ENCODE measurements at places on chromosomes 16 and 17.

- no peak for DNase-seq
Measured at GRCh38 chr17:42779936-42780850, at the start of gene WNK4. Gene WNK4, plus strand, starts transcription at chr17:42780610. Its CDS starts 89 bp downstream, at chr17:42780699.

DNA sequence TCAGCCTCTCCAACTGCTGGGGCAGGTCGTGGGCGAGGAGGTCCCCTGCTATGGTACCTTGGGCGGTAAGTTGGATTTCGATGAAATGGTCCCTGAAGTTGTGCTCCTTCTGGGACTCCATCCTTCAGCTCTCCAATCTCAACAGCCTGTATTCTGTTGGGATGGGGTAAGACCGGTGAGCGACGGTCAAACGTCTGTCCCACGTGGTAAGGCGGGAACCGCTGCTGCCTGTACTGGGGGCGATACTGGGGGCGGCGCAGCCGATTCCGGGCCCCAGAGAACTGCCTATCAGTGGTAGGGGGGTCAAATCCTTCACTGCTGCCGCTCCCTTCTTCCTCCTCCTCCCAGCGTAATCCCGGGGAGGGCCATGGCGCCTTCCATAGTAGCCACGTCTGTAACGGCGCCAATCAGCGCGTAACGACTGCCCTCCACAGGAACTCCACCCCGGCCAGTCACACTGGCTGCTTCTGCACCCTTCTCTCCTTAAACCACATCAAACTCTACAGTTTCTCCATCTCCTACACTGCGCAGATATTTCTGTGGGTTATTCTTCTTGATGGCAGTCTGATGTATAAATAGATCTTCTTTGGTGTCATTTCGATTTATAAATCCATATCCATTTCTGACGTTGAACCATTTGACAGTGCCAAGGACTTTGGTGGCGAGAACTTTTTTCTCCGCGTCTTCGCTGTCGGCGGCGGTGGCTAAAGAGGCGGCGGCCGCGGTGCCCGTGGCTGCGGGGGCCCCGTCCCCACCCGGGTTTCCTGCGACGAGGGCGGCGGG, 41.1 kb downstream of the AHSP start:
- no peak for DNase-seq

- no peak for DNase-seq
Measured at GRCh38 chr17:4554441-4554996, 665 bp downstream of the MYBBP1A start.

- DNase-seq, result no peak
Measured at GRCh38 chr16:4788489-4788889, 344 bp upstream of the SEPTIN12 start.
